ENCODE measurements at places on chromosomes 1 and 21.

DNA sequence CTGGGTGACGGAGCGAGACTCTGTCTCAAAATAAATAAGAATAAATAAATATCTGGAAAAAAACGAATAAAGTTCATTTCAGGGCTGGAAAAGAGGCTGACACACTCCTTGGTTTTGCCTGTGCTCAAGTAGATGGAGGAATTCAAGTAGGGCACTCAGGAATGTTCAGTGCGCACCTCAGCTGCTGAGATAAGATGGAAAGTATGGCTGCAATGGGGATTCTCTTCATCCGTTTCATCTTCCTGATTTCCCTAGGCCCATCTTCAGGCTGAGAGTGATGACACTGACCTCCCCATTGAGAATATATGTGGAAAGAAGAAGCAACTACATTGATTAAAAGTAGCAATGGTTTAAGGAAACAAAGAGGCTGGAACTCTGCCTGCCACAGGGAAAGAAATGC lies 130.5 kb upstream of the ZNF644 start:
- no peak for DNase-seq

DNA sequence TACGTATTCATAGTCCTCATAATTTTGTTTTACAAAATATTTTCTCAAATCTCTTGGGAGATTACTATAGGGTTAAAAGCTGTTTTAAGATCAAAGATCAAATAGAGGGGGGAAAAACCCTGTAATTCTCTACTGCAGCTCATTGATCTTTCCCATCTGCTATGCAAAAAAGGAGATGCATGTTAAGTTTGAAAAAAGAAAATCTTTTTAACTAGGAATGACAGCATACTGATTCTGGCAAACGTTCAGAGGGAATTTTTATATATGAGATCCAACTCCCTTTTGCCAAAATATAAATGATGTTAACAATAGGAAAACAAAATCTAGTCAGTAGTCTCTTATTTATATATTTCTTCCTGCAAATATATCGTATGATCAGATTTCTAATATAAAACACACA lies 69.1 kb downstream of the SMYD3 start:
- DNase-seq: no peak

DNA sequence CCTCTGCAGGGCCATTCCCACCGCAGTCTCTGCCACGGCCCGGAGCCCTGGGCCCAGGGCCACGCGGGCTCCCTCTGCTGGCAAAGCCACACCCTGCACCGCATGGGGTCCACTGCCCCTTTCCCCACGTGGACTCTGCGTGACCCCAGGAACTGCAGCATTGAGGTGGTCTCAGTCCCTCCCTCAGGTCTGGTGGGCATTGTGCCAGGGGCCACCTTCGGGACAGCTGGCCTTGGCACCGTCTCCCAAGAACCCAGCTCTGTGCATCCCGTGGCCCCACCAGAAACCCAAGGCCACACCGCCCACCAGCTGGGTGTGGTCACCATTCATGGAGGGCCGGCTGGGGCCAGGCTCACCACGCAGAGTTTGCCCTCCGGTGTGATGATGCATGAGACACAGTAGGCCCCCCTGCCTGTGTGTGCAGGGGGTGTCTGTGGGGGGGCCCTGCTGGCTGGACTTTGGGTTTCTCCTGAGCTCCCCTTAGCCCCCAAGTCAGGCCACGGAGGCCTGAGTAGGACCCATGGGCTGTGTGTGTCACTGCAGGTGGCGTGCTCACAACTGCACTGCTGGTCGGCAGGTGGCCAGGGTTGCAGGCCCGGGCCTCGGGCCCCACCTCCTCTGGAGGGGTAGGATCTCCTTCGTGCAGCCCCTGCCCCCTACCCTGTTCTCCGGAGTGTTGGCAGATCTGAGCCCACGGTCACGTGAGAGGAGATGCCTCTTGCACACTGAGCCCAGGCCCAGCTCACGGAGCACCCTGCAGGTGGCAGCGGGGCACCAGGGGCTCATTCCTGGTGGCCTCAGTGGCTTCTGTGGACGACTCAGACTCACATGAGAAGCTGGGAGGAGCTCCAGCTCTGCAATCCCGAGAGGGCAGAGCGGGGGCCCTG lies 5.8 kb downstream of the VWA1 start:
- peak; percentile 80 for DNase-seq

DNA sequence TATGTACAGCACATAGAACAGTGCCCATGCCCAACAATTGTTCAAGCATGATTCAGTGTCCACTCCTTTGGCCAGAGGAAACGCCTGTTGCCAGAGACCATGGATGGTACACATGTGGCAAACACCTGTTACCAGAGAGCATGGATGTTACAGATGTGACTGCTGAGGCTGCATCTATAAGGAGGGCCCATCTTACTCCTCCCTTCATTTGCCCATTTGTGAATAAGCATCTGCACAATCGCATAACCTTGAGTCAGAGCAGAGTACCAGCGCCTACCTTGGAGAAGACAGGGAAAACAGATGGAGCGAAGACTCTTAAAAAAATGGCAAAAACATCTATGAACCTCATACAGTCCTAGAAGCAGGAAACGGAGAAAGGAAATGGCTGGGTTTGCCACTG lies 36.6 kb upstream of the CACHD1 start:
- DNase-seq: no peak

- DNase-seq: no peak
These were observed 5.3 kb downstream of the UHMK1 start for GRCh38 chr1:162502928-162503327.

DNA sequence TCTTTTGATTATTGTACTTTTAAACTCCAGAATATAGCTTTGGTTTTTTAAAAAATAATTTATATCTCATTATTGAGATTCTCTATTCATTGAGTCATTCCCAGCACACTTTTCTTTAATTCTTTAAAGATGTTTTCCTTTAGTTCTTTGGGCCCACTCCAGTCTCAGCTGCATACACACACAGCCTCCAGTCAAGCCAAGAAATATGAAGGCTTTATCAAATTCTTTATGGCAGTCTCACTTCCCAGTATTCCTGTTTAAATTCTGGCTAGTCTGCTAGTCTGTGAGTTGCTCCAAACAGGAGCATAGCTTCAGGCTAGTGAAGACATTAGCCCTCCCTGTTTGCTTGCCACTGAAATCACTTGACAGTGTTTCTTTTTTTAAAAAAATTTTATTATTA lies 61.2 kb downstream of the CRP start:
- DNase-seq: no peak

GRCh38 chr21:25903607-25904006 lies 168.8 kb downstream of the GABPA start:
- DNase-seq: no peak

Measured in upper lobe of right lung (tissue), 1 donor.